ENCODE measurements at places on chromosomes 3 and 15.

DNA sequence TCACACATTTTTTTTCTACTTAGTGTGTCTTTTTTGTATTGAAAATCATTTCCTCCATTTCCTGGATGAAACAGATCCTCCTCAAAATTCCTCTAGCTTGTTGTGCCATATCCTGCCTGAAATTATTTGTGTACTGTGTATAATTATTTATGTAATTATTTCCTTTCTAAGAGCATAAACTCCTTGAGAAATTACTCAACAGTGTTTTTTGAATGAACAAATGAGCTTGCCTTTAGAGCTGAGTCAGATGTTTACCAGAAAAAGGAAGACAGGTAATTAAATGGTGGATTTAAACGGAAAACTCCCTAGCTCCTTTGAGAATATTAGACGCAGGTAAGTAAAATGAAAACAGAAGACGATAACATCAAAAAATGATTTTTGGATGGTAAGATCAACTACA, 13.2 kb upstream of the SECISBP2L start:
- DNase-seq: no peak

- DNase-seq: no peak
Observed at GRCh38 chr15:39873978-39874377, 46.1 kb downstream of the GPR176 start.

GRCh38 chr15:86541540-86541939, 461.9 kb downstream of the AGBL1 start:
- DNase-seq: no peak

DNA sequence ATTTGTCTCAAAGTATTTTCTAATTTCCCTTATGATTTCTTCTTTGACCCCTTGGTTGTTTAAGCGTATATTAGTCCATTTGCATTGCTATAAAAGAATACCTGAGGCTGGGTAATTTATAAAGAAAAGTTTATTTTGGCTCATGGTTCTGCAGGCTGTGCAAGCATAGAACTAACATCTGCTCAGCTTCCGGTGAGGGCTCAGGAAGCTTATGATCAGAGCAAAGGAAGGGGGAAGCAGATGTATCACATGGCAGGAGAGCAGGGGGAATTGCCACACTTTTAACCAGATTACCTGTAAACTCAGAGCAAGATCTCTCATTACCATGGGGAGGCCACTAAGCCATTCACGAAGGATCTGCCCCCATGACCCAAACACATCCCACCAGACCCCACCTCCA, 148.2 kb downstream of the PDE8A start:
- DNase-seq: no peak

- DNase-seq: peak; percentile 9
Observed at GRCh38 chr3:65548848-65549625, 489.7 kb downstream of the MAGI1 start.

- DNase-seq: peak; percentile 84
Observed at GRCh38 chr3:48429317-48429959, 448 bp downstream of the PLXNB1 start.

DNA sequence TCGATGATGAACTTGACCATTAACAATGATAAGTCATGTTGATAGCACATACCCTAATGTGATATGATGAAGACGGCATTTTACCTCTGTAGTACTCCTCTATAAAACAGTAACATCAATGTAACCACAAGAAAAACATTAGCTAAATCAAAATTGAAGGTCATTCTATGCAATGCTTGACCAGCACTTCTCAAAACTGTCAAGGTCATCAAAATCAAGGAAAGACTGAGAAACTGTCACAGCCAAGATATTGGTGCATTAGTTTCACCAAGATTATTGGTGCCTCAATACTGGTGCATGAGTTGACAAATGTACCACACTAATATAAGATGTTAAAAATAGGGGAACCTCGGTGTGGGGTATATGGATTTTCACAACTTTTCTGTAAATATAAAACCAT, 251.1 kb upstream of the CNTN4 start:
- no peak for DNase-seq
